Gastroesophageal sphincter (tissue), 4 donors: ENCODE measurements at places on chromosomes 4 and X. TPM values are rescaled to one million over a fixed set of nuclear protein-coding genes. Genes with fewer than 3 reads are reported as not detected.

DNA sequence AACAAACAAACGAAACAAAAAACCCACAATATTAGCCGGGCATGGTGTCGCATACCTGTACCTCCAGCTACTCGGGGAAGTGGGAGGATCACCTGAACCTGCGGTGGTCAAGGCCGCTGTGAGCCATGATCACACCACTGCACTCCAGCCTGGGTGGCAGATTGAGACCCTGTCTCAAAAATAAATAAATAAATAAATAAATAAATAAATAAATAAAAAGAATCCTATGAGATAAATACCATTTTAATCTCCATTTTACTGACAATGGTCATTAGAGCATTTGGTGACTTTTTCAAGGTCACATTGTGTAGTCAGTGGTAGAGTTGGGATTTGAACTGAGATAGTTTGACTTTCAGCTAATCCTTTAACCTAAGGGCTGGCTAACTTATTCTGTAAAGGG lies 11.4 kb downstream of the TRPC5 start:
- no peak overlapping the region for H3K27ac ChIP-seq
- no peak for ATAC-seq
- H3K36me3 ChIP-seq = no peaks in the 10 kb centered on the region
- no peak overlapping the region for H3K4me3 ChIP-seq

- no peak overlapping the region for H3K4me3 ChIP-seq
- no peaks in the 10 kb centered on the region for H3K36me3 ChIP-seq
- H3K4me1 ChIP-seq = no peaks in the 10 kb centered on the region
- H3K27ac ChIP-seq = no peak overlapping the region
Measured at GRCh38 chrX:153866302-153867019, 19.5 kb downstream of the L1CAM start.

DNA sequence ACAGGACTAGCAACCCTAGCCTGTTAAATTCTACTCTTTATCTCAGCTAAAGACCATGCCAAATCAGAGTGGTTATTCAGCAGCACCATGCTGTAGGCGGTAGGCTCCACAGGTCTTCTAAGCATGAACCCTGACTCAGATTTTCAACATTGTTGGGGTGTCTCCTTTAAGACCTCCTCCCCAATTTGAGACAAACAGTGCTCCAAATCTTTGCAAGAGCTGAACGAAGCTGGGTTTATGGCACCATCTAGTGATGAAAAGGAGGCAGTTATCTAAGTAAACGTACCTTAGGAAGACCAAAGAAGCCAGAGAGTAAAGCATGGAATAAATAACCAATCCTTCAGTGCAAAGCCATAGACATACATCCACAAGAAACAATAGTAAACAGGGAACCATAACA lies 334.5 kb upstream of the SLC7A11 start:
- no peaks in the 10 kb centered on the region for H3K27me3 ChIP-seq
- no peak for ATAC-seq
- H3K4me1 ChIP-seq = peaks cover 3% of the 10 kb centered on the region
- H3K4me3 ChIP-seq = no peak overlapping the region
- no peaks in the 10 kb centered on the region for H3K36me3 ChIP-seq

Gene ARMCX1
- total RNA-seq = 35.1 TPM

DNA sequence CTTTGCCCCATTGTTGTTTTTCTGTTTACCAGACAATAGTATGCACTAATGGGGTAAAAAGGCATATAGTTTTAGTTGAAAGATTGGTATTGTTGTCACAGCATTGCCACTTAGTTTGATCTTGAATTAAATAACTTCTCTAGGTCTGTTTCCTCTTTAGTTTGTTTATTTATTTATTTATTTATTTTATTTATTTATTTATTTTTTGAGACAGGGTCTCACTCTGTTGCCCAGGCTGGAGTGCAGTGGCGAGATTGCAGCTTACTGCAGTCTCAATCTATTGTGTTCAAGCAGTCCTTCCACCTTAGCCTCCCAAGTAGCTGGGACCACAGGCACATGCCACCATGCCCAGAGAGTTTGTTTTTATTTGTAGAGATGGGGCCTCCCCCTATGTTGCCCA lies 138.6 kb downstream of the KDM6A start:
- H3K27me3 ChIP-seq = no peaks in the 10 kb centered on the region
- no peak overlapping the region for H3K4me3 ChIP-seq
- ATAC-seq = no peak
- no peaks in the 10 kb centered on the region for H3K36me3 ChIP-seq

GRCh38 chr4:26570596-26570995 lies 13.3 kb upstream of the TBC1D19 start:
- H3K27me3 ChIP-seq = no peaks in the 10 kb centered on the region
- no peaks in the 10 kb centered on the region for H3K4me1 ChIP-seq
- no peak overlapping the region for H3K27ac ChIP-seq
- no peak overlapping the region for H3K4me3 ChIP-seq
- H3K36me3 ChIP-seq = no peaks in the 10 kb centered on the region

Gene EMCN
- total RNA-seq = 22.5 TPM

- no peaks in the 10 kb centered on the region for H3K36me3 ChIP-seq
- no peaks in the 10 kb centered on the region for H3K4me1 ChIP-seq
- H3K27ac ChIP-seq = no peak overlapping the region
- H3K27me3 ChIP-seq = no peaks in the 10 kb centered on the region
- no peak for ATAC-seq
- no peak overlapping the region for H3K4me3 ChIP-seq
Measured at GRCh38 chr4:62402088-62402806, 1202.1 kb downstream of the ADGRL3 start.

Gene CASK
- total RNA-seq = 22.6 TPM

Gene SEPTIN6
- 41.2 TPM for total RNA-seq

Gene MAPK10
- 8.3 TPM for total RNA-seq

GRCh38 chr4:7531640-7531994 lies 96.9 kb upstream of the PSAPL1 start:
- H3K4me1 ChIP-seq = no peaks in the 10 kb centered on the region
- H3K4me3 ChIP-seq = no peak overlapping the region
- no peak overlapping the region for H3K27ac ChIP-seq
- H3K36me3 ChIP-seq = peaks cover 5% of the 10 kb centered on the region
- ATAC-seq = no peak

Gene USP11
- total RNA-seq = 41.1 TPM

GRCh38 chrX:3449287-3449686 lies 102.8 kb upstream of the MXRA5 start:
- no peak overlapping the region for H3K4me3 ChIP-seq
- H3K27ac ChIP-seq = no peak overlapping the region
- ATAC-seq = peak; percentile 60
- H3K4me1 ChIP-seq = no peaks in the 10 kb centered on the region
- no peaks in the 10 kb centered on the region for H3K27me3 ChIP-seq

GRCh38 chrX:24207826-24208225 lies 58.3 kb downstream of the ZFX start:
- no peak for ATAC-seq
- no peaks in the 10 kb centered on the region for H3K27me3 ChIP-seq
- no peak overlapping the region for H3K27ac ChIP-seq
- peaks cover 50% of the 10 kb centered on the region for H3K36me3 ChIP-seq

DNA sequence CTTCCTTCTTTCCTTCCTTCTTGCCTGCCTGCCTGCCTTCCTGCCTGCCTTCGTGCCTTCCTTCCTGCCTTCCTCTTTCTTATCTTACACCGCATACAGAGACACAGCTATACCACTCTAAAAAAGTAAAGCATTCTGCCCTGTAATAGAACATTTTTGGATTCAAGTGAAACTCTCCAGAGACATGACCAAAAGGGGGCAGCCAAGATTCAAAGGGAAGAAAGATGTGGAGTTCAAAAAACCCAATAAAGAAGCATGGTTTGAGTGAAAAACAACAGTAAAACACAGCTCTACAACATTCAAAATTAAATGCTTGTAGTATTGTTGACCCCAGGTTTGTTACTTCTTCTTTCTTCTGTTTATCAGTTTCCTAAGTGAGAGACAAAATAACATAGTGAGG lies 914.9 kb upstream of the PCDH7 start:
- ATAC-seq = no peak
- H3K27me3 ChIP-seq = no peaks in the 10 kb centered on the region
- no peak overlapping the region for H3K27ac ChIP-seq
- no peak overlapping the region for H3K4me3 ChIP-seq
- H3K4me1 ChIP-seq = no peaks in the 10 kb centered on the region
- no peaks in the 10 kb centered on the region for H3K36me3 ChIP-seq

DNA sequence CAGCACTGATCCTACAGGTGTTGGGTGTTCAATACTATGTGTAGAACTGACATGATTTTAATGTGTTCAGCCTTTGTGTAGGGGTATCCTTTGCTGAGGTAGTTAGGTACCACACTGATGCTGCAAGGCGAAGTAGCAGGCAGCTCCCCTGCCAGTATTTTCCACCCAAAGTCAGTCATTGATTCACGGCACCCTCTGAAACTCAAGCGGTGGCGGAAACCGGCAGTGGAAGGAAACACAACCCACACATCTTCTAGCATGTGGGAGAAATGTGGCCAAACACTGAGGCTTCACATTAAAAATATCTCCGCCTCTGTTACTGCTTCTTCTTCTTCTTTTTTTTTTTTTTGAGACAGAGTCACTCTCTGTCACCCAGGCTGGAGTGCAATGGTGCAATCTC lies 126.3 kb downstream of the AASDH start:
- H3K4me1 ChIP-seq = no peaks in the 10 kb centered on the region
- no peak overlapping the region for H3K27ac ChIP-seq
- H3K36me3 ChIP-seq = no peaks in the 10 kb centered on the region
- H3K4me3 ChIP-seq = no peak overlapping the region
- no peaks in the 10 kb centered on the region for H3K27me3 ChIP-seq

DNA sequence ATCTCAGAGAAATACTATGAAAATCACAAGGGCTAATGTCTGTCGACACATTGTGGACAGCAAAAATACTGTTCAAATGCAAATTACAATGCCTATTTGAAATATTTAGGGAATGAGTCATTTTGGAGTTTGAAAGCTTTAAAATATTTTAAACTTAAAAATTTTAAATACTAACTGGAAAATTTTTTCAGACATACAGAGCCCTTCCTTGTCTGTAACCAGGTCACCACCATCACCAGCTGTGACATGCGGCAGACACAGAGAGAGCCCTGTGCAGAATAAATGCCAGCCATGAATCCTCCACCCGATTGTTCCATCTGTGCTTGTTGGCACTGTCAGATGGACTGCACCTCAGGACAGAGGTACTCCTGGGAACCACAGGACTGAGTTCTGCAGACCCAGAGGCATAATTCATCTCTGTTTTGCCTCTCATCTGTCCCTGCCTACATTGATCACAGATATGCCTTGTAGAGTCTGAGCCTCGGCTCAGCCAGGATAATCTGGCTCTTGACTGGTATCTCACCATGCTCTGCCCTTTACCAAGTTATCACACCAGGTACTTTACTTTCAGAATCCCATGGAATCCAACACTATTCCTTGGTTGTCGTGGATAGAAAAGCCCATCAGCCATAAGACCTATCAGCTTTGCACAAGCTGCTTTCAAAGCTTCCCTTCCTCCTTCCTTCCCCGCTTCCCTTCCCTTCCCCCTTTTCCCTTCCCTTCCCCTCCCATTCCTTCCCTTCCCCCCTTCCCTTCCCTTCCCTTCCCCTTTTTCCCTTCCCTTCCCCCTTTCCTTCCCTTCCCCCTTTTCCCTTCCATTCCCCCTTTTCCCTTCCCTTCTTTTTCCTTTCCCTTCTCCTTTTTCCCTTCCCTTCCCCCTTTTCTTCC lies 67.2 kb downstream of the TBC1D9 start:
- H3K27ac ChIP-seq = no peak overlapping the region
- H3K36me3 ChIP-seq = no peaks in the 10 kb centered on the region
- ATAC-seq = no peak
- no peaks in the 10 kb centered on the region for H3K27me3 ChIP-seq

GRCh38 chr4:113644398-113644797 lies 117.1 kb downstream of the CAMK2D start:
- H3K27ac ChIP-seq = no peak overlapping the region
- no peaks in the 10 kb centered on the region for H3K36me3 ChIP-seq

Gene SSX2B
- not detected for total RNA-seq

Gene ENPEP
- 7.0 TPM for total RNA-seq

GRCh38 chrX:74421036-74421739 lies at the start of gene SLC16A2:
SLC16A2 (plus strand) TSS chrX:74421493; CDS start chrX:74421638, 145 bp downstream.
- peak; percentile 70 for ATAC-seq
- H3K27me3 ChIP-seq = no peaks in the 10 kb centered on the region
- H3K4me3 ChIP-seq = peak within 1 kb of the TSS; percentile 62
- no peaks in the 10 kb centered on the region for H3K4me1 ChIP-seq
- H3K36me3 ChIP-seq = no peaks in the 10 kb centered on the region
